ENCODE measurements at places on chromosomes 11 and 22.

- DNase-seq: no peak
These were observed 86.1 kb upstream of the ZBED5 start for GRCh38 chr11:10943968-10944367.

DNA sequence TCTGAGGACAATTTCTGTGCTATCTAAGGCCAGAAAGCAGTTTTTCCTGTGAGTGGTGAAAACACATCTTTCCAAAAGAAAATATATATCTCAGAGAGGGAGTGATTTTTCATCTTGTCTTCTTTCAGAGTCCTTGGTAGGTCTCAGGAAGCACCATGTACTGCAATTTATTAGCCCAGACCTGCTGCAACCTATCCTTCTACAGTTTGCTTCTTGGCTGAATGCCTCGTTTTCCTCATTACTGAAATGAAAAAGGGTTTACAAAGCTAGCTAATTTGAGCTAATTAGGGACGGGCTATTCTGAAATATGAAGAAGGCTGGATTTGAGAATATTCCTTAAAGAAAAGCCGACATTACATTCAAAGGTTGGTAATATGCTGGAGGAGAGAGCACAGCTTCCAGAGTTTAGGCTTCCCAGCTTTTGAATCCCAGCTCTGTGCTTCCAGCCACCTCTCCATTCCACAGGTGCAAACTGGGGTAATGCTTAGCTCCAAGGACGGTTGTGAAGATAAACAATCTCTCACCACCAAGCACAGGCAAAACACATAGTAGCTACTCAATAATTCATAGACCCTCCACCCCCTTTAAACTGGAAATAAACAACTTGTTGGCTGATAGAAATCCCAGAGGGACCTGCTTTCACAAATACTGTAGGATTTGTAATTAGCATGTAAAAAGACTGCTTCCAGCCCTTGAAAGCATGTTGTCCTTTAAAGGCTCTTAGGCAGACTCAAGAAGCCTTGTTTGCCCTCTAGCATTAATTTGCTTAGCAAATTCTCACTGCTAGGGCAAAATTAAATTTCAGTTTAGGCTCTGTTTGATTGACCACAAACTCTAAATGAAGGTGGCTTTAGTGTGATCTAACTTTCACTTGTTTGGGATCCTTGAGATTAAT, 24.5 kb upstream of the SESN3 start:
- DNase-seq: no peak

- DNase-seq: no peak
These were observed 2.0 kb upstream of the ROBO3 start for GRCh38 chr11:124863137-124863825.

DNA sequence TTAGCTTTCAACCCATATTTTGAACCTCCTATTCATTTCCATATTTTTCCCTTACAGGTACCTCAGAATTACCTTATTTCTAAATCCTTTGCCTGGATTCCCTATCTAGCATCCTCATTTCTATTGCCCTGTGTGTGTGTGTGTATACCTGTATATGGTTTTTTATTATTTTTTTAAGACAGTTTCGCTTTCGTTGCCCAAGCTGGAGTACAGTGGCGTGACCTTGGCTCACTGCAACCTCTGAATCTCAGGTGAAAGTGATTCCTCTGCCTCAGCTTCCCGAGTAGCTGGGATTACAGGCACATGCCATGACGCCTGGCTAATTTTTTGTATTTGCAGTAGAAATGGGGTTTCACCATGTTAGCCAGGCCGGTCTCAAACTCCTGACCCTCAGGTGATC, 12.6 kb downstream of the HIPK3 start:
- DNase-seq: no peak

Measured in stimulated activated CD4-positive, alpha-beta T cell treated with anti-CD3 and anti-CD28 coated beads, Interleukin-1b, Interleukin-23, amount 100 ng/mL, for 24 hours (primary cell).